ENCODE measurements at places on chromosomes 2 and 18.

- no peak for DNase-seq
Observed at GRCh38 chr2:109433486-109433885, 180.3 kb downstream of the SEPTIN10 start.

DNA sequence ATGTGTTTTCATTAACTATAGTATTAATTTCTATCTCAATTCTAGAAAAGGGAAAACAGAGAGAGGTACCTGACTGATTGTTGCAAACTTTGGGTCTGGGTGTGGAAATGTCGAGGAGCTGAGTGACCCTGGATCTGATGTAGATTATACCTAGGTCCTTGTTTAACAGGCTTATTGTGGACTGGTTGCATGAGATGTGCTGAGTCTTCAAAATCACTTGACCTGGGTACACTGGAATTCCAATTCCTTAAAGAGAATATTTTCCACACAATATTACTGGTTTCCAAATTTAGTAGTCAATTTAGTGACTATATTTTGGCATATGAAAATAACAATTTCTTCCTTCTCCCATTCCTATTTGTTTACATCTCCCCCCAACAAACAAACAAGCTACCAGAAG is 13.6 kb downstream of the DUSP11 start:
- no peak for DNase-seq

DNA sequence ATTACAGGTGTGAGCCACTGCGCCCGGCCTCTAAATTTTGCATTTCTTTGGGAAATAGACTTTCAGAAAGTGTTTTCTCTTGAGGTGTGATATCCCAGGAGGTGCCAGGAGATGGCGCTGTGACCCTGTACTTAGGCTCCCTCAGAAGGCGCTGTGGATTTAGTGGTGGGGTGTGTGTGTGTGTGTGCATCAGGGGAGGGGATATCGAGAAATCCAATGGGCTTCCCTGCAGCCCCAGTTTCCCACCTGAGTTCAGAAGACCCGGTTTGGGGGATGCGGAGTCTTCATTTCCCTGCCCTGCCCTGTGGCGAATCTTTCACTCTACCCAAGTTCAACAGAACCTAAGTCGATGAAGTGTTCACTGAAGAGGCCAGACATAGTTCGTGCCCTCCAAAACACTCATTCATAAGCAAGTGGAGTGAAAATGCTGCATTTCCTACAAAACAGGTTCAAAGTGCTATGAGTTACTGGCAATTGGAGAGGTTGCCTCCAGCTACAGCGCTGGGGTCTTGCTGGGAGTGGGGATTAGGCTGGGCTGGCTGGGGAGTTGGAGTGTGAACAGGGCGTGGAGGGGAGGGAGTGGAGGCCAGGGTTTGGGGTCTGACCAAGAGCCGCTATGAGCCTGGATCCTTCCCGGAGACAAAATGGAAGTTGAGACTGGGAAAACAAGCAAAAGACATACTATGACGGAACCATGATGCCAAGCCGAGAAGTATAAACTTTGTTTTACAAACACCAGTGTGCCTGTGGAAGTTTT is 6.5 kb upstream of the WNT6 start:
- no peak for DNase-seq

DNA sequence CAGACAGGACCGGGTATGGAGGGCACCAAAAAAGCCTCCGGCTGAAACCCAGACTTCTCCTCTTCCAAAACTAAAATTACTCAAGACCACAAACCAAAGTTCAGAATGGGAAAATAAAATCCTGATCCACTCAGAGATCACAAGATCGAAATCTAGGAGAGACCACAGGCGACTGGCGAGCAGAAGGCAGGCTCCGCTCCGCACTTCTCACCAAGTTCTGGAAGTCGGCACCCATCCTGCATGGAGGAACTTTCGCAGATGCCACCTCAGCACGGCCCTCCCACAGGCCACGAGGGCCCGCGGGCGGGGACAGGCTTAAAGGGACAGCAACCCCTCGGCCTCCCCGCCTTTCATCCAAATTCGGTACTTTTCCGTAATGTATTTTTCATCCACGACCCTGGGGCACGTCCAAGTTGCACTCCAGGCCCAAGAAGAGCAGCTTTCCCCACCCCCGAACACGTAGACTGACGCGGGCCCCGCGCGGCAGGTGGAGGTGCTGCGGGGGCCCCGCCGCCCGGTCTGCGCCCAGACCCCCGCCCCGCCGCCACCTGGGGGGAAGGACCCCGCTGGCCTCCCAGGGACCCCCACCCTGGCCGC is 43.7 kb downstream of the HDLBP start:
- DNase-seq = no peak

Data from NCI-H2081 treated with DMSO at 0.1 percent for 48 hours (cell line).